SW 1271 (cell line): ENCODE measurements at places on chromosomes 6 and 20.

DNA sequence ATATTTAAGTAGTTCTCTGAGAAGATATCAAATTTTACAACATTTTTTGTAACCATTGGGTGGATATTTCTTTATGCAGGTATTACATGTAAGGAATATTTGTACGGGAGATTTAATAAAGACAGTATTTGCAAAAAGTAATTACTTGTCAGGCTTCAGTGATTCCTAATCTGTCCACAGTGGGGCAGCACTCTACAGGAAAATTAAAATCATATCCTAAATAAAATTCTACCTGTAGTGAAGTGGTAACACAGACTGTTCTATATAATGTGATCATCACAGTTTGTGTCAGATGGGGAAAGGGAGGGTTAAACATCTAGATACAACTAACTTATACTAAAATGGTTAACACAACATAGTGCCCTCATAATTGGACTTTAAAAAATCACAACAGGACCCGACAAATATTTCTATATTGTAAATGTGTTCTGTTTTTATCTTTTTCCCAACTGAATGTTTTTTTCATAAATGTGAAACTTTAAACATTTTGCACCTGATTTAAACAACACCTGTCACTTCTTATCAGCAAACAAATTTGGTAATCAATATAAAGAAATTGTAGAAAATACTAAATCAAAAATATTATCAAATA lies 145.6 kb upstream of the MANEA start:
- peak; percentile 23 for DNase-seq

GRCh38 chr20:24634855-24635254 lies 165.4 kb downstream of the SYNDIG1 start:
- no peak for DNase-seq

DNA sequence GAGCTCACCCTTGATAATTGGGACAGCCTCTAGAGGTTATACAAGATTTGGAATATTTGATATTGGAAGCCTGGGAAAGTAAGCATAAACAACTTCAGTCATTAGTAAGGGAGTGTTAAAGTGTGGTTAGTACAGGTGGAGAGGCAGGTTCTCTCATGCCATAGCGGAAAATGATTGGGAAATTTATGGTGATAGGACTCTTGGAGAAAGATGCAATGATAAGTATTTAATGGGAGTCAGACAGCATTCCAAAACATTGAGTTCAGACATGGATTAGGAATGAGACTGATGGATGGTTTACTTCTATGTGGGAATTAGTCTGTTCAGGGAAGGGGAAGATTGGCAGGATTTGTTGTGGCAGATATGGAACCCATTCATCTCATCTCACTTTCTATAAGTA lies 152.7 kb downstream of the MCHR2 start:
- no peak for DNase-seq

- no peak for DNase-seq
Observed at GRCh38 chr6:143505111-143505510, 6.4 kb downstream of the FUCA2 start.

- no peak for DNase-seq
Observed at GRCh38 chr6:30172681-30173080, 9.3 kb downstream of the TRIM15 start.

DNA sequence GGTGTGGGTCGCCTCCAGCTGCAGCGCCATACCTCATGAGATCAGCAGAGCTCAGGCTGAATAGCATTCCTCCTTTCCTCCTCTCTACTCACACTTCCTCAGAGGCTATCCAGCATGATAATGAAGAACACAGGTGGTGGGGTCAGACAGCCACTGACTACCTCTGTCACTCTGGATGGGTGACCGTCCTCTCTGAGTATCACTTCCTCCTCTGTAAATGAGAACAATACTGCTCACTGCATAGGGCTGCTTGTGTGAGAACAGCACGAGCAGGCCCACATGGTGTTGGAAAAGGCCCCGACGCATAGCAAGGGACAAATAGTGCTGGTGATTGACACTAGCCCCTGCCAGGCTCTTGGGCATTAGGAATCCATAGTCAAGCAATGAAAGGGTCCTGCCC lies 239.1 kb downstream of the PRKN start:
- DNase-seq: no peak

DNA sequence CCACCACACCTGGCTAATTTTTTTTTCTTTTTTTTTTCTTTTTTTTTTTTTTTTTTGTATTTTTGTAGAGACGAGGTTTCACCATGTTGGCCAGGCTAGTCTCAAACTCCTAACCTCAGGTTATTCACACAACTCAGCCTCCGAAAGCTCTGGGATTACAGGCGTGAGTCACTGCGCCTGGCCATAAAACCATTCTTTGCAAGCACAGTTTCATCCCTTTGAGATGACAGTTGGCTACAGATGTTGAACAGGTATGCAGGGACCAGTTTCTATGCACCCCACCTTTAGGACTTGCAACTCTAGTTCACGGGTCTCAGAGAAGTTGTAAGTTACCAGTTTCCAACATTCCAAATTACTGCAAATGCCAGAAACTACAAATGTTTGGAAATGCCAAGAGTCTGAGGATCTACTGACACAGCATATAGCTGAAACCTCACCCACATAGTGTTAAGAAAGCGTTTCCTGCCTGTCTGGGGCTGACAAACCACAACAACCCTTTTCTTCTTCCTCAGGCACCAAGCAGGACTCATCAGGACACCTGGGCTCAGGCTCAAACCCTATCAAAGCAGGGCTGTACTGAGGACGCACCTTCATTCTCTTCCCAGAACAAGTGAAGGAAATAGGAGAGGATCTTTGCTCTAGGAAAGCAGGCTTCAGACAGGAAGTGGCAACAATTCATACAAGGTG lies 22.9 kb downstream of the ARHGAP18 start:
- DNase-seq: no peak

GRCh38 chr6:56940977-56941376 lies 13.9 kb upstream of the BEND6 start:
- no peak for DNase-seq

DNA sequence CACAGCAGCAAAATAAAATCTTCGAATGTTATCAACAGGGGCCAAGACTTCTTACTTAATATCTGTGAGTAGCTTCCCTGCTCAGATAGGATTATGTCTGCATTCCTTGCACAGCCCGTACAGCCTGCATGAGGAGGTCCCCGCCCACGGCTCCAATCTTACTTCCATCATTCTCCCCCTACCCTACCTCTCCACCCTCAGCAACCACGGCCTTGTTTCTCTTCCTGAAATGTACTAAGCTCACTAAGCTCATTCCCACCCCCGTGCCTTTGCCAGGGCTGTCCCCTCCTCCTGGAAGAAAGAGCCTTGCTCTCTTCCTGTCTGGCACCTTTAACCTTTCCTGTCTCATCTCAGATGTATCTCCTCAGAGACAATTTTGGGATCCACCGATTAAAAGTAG lies 120.4 kb downstream of the BCAS1 start:
- no peak for DNase-seq

DNA sequence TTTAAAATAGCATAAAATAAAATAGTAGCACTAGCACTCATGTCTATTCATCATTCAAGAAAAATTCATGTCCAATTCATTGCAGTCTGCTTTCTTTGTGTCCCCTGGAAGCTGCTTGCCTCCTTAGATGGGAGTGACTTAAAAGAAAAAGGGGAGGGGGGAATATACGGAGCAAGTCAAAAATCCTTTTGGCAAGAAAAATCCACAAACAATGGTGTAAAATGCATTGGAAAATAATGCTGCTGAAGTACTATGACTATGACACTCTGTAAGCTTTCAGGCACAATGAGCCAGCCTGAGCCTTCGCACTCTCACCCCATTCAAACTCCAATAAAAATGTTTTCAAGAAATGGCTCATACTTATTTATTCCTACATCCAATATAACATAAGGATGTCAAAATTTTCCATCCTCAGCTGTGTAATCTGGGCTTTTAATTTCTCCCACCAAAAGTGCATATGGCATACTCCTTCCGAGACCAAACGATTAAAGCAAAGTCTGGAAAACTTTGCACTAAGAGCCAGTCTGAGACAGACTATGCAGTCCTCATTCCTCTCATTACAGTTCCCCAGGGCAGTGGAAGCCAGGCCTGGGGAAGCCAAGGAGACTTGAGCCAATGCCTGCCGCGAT lies 790 bp downstream of the NEDD9 start:
- peak; percentile 31 for DNase-seq

DNA sequence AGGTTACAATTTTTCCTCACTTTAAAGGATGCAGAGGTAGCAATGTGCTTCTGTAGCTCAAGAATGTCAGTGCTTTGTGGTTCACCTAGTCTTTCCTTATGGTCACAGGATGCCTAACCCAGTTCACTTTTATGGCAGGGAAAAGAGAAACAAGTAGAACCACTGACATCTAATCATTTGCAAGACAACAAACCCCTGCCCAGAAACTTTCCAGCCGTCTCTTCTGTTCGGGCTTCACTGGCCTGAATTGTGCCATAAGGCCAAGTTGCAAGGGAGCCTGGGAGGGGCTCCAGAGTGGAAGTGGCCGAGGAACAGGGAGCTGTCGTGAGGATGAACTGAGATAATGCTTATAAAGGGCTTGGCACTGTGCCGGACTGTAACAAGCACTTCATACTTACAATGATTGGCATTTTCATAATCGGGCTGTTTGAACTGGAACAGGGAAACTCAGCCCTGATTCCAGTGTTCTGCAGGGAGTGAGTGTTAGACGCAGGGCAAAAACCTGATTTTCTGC lies 212.6 kb downstream of the BCAS1 start:
- DNase-seq: no peak

- DNase-seq: no peak
Observed at GRCh38 chr6:38034274-38034914, 214.9 kb downstream of the ZFAND3 start.

DNA sequence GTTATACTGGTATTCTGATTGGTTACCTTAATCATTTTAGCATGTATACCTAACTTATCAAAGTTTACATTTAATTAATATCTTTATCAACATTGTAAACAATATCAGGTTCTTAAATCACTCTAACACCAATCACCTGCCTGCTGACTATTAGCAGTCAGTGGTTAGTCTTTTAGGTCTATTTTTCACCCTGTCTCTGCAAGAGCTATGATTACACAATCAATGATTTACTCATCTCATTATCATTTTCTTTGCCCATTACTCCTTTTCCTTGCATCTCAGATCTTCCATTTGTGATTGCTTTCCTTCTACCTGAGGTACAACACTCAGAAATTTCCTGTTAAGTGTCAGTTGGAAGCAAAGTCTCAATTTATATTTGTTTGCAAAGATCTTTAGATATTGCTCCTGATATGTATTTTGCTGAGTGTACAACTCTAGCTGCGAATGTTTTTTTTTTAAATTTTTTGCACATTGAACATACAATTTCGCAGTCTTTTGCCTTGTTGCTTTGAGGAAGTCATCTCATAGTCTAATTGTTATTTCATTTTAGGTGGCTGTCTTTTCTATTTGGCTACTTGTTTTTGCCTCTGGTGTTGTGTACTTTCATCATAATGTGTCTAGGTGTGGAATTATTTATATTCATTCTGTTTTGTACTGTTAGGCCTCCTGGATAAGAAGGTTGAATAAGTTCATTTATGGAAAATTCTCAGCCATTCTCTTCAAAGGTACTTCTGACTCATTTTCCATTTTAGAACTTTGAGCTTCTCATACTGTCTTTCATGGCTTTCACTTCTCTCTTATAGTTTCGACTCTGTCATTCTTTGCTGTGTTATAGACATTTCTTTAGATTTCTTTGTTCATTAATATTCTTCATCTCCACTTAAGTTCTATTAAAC lies 104.9 kb upstream of the CEP162 start:
- DNase-seq: no peak

DNA sequence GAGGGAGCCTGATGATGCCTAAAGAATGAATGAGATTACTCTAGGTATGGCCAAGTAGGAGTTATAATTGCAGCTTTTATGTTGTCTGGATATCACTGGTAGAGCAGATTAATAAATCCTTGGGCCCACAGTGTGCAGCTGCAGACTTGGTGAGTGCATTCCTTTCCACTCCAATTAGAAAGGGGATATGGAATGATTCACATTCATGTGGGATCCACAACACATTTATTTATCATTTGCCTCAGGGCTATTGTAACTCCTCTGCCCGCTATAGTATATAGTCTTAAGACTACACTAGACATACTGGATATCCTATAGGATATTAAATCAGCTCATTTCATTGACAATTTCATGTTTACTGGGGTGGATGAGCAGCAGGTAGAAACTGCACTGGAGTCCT lies 11.6 kb upstream of the HLA-G start:
- DNase-seq: no peak
